T-helper 2 cell treated with Interferon-gamma antibody and Interleukin-4, amounts not matched to agents 5 μg/mL and 100 μg/mL, for 36 hours (primary cell): ENCODE measurements at places on chromosomes 6 and 20.

- H3K36me3 ChIP-seq, result peaks cover 4% of the 10 kb centered on the region
- H3K27ac ChIP-seq, result no peak overlapping the region
- H3K4me3 ChIP-seq, result no peak overlapping the region
- peaks cover 7% of the 10 kb centered on the region for H3K4me1 ChIP-seq
- DNase-seq, result no peak
Measured at GRCh38 chr6:131362696-131363095, 210.3 kb upstream of the ARG1 start.

DNA sequence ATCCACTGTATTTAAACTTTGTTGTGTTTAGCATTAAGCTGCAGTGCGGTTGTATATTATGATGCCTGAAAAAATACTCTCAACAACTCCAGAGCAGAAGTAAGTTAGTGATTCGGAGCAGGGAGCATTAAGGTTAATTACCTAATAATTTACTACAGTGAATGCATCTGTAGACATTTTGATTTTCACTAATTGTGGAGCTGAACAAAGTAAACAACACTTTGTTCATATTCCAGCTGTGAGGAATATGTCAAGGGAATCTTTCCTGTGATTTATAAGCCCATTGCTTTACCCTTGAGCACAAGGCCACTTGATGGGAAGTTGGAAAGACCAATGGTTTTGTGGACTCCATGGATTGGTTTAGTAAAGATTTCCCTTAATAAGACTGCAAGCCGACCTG is 77.1 kb downstream of the CBLN4 start:
- H3K4me1 ChIP-seq, result no peaks in the 10 kb centered on the region
- no peaks in the 10 kb centered on the region for H3K36me3 ChIP-seq
- DNase-seq, result no peak
- H3K27me3 ChIP-seq, result no peaks in the 10 kb centered on the region

GRCh38 chr6:159808647-159809046 is 8.6 kb downstream of the PNLDC1 start:
- DNase-seq, result no peak
- H3K36me3 ChIP-seq, result no peaks in the 10 kb centered on the region
- H3K4me3 ChIP-seq, result no peak overlapping the region
- H3K27me3 ChIP-seq, result no peaks in the 10 kb centered on the region

- H3K36me3 ChIP-seq, result no peaks in the 10 kb centered on the region
- no peak overlapping the region for H3K4me3 ChIP-seq
- no peak overlapping the region for H3K27ac ChIP-seq
- peaks cover 4% of the 10 kb centered on the region for H3K27me3 ChIP-seq
Measured at GRCh38 chr20:23029324-23029723, 5.8 kb upstream of the SSTR4 start.

DNA sequence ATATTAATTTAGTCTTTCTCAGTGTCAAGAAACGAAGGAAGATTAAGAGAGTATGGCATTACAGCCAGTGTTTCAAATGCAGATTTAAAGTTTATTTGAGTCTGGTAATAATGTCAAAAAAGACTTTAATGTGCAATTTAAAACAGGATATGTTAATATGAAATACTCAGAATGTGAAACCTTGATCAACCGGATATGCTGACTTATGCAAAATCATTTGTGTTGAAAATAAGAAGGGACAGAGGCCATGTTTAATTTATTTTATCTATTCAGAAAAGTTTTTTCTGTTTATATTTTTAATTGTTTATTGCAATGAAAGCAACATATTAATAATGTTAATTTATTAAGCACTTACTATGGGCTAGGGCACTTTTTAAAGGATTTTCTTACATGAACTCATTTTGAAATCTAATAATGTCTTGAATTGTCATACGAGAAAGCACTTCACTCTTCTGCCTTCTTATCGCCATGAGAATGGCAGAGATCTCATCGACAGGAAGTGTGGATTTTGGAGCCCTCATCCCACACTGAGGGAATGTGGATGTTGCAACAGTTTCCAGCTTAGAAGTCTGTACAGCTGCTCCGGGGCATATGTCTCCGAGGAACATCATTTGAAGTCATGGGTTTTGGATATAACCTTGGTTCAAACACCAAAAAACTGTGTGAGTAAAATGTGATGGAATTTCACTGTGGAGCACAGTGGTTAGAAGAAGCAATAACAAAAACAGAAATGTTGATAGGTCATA is 1410.4 kb downstream of the EPHA7 start:
- no peak overlapping the region for H3K4me3 ChIP-seq
